Stimulated activated CD4-positive, alpha-beta T cell treated with anti-CD3 and anti-CD28 coated beads, Interleukin-2, amount 100 ng/mL, for 24 hours (primary cell): ENCODE measurements at places on chromosomes 1 and 21.

GRCh38 chr1:221419513-221420095, 322.3 kb downstream of the DUSP10 start:
- DNase-seq = no peak

DNA sequence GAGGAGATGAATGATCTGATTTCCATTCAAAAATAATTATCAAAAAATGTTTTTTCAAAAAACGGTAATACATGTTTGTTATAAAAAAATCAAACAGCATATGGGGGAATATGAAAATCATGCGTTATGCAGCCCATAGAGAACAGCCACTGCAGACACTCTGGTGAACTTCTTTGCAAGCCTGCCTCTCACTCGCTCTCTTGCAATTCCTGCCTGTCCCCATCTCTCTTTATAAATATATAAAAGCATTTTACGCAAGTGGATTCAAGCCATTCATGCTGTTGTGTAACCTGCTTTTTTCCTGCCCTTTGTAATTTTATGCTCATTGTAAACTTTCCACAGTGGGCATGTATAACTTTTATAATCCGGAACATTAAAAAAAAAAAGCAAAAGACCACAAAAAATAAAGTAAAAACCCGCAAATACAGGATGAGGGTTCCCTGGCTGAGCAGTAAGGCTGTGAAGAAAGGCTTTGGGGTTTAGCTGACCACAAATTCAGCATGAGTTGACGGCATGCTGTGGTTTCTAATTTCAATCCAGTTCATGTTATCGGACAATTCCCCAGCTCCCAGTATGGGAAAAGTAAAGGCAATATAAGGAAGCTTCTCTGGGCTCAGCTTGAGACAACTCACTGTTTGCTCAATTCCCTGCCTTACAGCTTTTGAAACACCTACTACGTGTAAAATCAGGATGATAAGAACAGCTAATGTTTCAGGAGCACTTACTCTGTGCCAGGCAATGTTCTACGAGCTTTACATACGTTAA, 52.8 kb upstream of the ZBTB40 start:
- no peak for DNase-seq

DNA sequence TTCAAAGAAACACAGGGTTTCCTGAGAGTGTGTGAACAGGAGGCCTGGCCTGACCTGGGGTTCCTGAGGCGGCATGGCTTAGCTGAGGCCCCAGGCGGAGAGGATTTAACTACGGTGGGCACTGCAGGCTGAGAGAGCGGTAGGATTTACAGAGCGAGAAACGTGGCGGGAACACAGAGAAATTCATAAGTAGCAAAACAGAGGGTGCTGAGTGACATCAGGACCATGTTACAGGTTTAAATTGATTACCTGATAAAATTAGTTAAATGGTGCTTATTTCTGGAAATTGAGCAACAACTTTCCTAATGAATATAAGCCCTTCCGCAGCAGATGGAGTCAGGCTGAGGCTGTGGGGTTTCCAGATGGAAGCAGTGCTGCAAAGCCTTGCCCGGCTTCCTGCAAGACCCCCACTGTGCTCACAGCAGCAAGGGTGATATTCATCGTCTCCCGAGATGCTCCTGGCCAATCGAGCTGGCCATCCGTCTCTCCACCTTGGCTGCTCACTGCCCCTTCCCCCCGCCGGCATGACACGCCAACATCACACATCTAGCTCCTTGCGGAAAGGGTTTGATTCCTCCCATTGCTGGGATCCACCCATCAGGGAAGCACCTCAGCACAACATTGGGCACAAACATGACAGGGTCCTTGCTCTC, 69.4 kb upstream of the MORC3 start:
- DNase-seq = no peak

DNA sequence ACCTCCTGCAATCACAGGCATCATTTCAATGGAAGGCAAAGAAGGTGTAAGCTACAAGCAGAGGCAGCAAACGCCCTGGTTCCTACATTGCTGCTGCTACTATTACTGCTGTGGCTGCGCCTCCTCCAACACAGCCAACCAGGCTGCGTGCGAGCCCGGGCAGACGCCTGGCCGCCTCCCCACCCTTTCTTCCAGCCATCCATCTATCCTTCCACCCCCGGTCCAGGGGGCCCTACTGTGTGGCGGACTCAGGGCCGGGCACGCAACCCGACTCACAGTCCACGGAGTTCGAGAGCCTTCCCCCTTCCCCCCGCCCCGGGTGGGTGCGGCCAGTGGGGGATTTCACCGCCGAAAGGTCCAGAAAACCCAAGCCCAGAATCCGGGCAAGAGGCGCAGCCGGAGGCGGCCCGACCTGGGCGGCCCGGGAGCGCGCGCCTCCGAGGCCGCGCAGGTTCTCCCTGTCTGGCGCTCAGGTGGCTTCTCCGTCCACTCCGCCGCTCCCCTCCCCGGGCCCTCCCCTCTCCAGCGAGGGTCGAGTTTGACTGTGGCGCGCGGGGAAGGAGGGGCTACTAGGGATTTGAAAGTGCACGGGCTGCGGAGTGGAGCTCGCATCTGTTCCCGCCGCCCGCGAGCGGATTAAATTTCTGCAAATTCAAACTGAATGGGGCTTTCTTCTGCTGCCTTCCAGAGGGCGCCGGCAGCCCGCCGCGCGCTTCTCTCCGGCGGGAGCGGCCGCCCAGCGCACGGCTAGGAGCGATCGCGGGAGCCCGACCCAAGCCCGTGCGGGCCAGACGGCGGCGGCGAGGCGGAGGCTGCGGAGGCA, at the start of gene HUNK:
TSS of gene HUNK (plus strand) at position 569 of the 823 bp plus-strand sequence. CDS start 655 bp downstream, outside the sequence.
- DNase-seq = no peak

- no peak for DNase-seq
Measured at GRCh38 chr1:201142011-201142848, 12.0 kb downstream of the TMEM9 start.

- no peak for DNase-seq
Measured at GRCh38 chr1:218383681-218384080, 38.5 kb downstream of the TGFB2 start.
